ENCODE measurements at places on chromosomes 5 and 9.

- no peak for DNase-seq
These were observed 25.8 kb upstream of the HMCN2 start for GRCh38 chr9:130239741-130240241.

GRCh38 chr5:36689225-36689624 is 82.8 kb downstream of the SLC1A3 start:
- DNase-seq, result no peak

- DNase-seq, result no peak
These were observed 77.5 kb downstream of the SLC1A3 start for GRCh38 chr5:36683821-36684434.

- DNase-seq, result no peak
These were observed 45.5 kb upstream of the KIF2A start for GRCh38 chr5:62260513-62260912.

DNA sequence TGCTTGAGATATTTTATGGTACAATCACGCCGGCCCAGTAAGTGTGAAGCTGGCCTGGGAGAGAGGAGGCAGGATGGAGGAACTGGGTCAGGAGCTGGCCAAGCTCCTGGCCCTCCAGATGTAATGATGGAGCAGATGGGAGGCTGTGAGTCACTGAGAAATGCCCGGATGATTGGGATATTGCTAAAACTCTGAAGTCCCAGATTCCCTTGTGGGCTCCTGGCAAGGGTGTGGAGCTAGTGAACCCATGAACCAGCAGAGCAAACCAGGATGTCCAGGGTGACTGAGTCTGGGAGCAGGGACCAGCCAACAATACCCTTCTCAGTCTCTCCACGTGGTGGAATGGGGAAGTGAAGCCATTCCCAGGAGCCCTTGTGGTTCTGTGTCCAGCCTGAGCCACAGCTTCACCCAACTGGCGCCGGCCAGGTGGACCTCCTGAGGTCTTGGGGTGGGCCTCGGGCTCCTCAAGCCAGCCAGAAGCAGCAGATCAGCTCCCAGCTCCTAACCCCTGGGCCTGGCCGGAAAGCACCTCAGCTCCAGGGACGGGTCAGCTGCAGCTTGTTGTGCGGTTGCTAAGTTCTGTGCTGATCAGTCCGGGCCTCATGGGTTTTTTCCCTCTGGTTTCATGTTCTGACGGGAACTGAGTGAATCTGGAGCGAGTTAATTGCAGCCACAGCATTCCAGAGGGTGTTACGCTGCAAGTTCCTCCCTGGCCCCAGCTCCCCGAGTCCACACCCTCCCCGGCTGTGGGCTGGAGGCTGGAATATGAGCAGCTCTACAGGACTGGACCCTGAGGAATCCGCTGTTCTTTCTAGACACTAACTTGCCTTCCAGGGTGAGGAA is 37.6 kb downstream of the DUSP1 start:
- no peak for DNase-seq

DNA sequence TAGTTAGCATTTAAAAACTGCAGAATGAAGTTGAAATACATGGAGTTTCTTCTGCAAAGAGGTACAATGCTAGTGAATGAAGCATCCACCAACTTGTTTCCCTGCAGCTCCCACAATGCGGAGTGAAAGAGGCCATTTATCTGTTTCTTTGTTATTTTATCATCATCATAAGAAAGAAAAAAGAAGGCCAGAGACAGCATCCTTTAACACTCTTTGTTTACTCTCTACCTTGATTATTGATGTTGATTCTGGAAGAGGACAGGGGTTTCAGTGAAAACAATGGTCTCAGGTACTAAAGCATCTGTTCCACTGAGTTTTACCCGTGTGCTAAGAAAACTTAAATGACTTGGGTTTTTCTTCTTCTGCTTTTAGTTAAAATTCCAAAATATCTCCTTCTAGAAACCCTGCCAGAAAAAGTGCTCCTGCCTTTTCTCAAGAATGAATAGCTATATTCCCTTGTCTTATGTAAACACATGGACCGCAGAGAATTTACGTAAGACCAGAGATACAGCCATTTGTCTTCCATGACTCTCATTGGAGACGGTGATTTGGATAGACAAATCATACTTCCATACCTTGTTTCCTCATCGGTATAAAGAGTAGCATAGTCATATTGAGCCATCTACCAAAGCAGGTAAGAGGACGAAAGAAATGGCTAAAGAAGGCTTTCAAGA is 81.1 kb downstream of the EFNA5 start:
- DNase-seq, result no peak

GRCh38 chr9:35680331-35681105 is 6.8 kb downstream of the CA9 start:
- no peak for DNase-seq

DNA sequence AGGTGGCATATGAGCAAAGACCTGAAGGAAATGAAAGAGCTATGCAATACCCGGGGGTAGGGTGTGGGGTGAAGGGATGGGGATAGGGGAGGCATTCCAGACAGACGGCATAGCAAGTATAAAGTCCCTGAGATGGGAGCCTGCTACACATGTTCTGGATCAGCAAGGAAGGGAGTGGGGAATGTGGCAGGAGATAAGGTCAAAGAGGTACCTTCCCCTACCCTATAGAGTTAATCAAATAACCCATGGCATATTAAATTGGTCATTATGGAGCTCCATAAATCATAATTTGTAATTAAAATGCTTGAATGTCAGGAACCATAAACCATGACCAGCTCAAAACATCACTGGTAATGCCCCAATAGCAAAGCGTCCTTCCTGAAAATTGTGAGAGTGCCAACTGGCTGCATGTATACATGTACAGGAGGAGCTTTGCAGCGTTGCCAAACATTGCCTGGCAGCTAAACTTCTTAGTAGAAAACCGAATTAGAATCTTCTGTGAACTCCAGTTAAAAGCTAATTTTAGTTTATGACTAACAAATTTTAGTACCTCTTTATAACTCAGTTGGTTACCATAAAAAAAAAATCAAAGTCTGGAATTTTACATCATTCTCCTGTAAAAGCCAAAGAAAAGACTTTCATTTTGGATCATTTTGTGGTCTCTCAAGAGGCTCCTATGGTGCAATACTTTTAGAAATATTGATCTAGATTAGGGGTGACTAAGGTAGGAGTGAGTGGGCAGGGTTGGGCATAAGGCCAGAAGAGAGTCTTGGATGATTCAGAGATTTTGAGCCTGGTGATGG is 4.7 kb downstream of the DNAI1 start:
- DNase-seq, result no peak

DNA sequence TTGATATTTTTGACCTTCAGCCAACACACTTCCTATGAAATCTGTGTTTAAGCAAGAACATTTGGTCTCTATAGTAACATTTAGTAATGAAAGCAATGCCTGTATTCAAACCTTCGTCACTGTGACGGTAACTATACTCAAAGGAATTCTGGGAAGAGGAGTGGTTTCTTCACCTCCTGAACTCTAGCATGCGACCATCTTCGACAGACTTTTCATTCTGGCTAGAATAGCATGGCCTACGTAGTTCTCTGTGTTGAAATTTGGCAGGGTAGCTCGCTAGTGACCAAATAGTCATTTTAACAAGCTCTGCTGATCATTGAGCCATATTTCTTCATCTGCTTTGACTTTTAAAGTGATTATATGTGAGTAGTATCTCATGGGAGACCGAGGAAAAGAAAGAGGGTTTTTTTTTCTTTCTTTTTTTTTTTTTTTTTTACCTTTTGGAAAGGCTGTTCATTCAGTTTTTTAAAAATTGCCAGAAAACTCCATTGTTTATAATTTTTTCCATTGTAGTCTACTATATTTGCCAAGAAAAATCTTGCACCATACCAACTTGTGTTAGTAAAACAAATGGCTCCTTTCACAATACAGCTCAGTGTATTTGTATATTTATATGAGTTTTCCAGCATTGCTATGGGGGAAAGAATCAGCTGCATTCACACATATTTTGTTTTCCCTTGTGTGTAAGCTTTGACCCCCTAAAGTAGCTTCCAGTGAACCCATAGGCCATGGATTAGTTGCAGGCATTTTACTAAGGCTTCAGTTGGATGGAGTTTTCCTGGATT is 166.8 kb downstream of the NNT start:
- no peak for DNase-seq

- DNase-seq, result no peak
These were observed 30.5 kb downstream of the COL27A1 start for GRCh38 chr9:114185570-114186490.

GRCh38 chr5:180604271-180604670 is 13.0 kb upstream of the SCGB3A1 start:
- DNase-seq, result no peak

GRCh38 chr9:16848179-16848578 is 22.3 kb downstream of the BNC2 start:
- no peak for DNase-seq

DNA sequence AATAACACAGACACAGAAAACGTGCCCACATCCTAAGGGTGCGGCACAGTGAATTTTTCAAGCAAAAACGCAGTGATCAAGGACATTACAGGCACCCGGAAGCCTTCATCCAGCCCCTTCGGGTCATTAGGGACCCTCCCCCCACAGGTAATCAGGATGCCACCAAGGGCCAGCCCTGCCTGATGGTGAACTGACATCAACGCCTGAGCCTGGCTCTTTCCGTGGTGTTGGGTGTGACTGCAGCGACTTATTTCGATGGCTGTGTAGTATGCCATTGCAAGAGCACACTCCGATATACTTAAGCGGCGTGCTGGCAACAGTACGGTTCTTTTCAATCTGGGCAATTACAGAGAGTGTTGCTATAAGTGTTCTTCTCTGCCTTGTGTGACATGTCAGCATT is 310.0 kb upstream of the IRX1 start:
- no peak for DNase-seq

GRCh38 chr9:17625644-17626388 is 47.0 kb downstream of the SH3GL2 start:
- DNase-seq, result no peak

- DNase-seq, result no peak
These were observed 7.3 kb downstream of the CRHBP start for GRCh38 chr5:76960004-76960625.

GRCh38 chr9:132881826-132882225 is 3.1 kb downstream of the SPACA9 start:
- DNase-seq, result no peak

- DNase-seq, result no peak
These were observed 70.3 kb upstream of the BASP1 start for GRCh38 chr5:17147170-17147569.

GRCh38 chr5:3412146-3412545 is 183.5 kb upstream of the IRX1 start:
- no peak for DNase-seq

DNA sequence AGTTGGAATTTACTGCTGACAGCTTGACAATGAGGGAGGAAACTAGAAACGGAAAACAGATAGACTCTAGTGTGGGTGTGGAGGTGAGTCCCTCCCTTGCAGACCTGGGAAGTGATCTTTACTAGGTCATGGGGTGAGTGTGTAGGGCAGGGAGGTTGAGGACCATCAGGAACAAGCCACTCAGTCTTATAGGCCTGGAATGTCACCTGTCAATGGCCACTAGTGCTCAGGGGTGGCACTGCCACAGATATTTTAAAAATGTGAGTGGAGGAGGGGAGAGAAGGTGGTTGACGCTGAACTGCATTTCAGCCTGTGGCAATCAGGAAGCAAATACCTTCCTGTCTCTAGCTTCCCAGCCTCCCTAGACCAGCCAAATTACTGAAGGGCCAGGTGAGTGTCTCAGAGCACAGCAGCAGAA is 9.0 kb downstream of the OR2S2 start:
- DNase-seq, result no peak

- no peak for DNase-seq
These were observed 7.5 kb upstream of the PAM start for GRCh38 chr5:102747386-102748166.

DNA sequence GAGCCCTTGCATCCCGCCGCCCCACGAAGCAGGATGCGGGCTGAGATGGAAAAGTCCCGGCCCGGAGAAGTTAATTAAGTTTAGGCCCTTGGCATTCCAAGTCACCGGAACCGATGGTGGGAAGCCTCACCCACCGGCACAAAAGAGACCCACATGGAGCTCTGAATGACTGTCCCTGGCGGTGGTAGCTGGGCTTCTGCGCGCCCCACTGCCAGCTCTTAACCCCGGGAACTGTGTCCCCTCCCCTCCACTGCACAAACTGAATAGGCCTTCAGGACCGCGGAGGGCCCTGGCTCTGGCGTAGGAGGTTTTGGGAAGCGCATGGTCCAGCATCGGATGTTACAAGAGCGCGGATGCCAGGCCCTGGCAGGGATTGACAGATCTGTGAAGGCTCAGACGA is 291.1 kb upstream of the TUT7 start:
- no peak for DNase-seq

- no peak for DNase-seq
These were observed 31.4 kb downstream of the GRIN3A start for GRCh38 chr9:101706997-101707396.

- DNase-seq, result no peak
These were observed 669.0 kb downstream of the PRELID2 start for GRCh38 chr5:145166110-145166509.

- DNase-seq, result no peak
These were observed 428.6 kb upstream of the ADAMTSL1 start for GRCh38 chr9:18045326-18045725.

- no peak for DNase-seq
These were observed 230.5 kb upstream of the DMAC1 start for GRCh38 chr9:8030095-8030494.

- DNase-seq, result no peak
These were observed 123.6 kb downstream of the MYO10 start for GRCh38 chr5:16812448-16812847.

- no peak for DNase-seq
These were observed 553.9 kb downstream of the PRR16 start for GRCh38 chr5:121018004-121018403.

GRCh38 chr9:135338546-135338945 is 141.0 kb upstream of the PPP1R26 start:
- DNase-seq, result no peak

GRCh38 chr9:35357826-35358225 is 132.1 kb upstream of the RUSC2 start:
- no peak for DNase-seq

- DNase-seq, result no peak
These were observed 128.3 kb downstream of the EFNA5 start for GRCh38 chr5:107542428-107542827.

DNA sequence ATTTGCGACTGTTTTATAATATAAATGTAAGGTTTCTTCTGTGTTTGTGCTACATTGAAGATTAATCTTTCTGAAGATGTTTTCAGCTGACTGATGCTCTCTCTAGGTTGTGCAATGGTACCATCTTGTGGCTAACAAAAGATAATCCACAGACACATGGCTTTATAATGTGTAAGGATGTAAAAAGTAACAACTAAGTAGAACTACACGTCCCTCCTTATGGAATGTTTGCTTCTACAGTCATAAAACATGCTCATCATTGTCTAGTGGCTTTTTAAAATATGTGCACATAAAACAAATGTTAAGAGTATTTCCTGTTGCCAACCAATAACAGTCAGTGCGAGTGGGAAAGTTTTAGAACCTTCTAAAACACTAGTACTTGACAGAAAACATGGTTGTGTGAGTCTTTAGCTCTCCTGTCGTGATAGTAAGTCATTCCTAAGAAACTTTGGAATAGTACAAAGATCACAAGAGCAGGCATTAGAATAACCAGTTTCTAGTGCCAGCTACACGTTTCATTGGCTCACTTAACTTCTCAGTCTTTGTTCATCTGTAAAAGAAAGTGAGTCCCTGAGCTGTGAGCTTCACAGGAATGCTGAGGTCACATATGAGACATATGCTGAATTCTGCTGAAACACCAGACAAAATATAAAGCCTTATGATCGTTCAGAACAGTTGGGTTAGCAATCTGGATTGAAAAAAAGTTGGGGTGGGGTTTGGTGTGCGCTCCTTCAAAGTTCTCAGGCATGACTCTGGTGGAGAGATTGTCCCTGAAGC is 75.7 kb upstream of the GLIS3 start:
- DNase-seq, result no peak

- DNase-seq, result no peak
These were observed 116.1 kb downstream of the DCP2 start for GRCh38 chr5:113092683-113093082.
